Cerebellar cortex (tissue), 1 donor: ENCODE measurements at places on chromosomes 1 and 21.

DNA sequence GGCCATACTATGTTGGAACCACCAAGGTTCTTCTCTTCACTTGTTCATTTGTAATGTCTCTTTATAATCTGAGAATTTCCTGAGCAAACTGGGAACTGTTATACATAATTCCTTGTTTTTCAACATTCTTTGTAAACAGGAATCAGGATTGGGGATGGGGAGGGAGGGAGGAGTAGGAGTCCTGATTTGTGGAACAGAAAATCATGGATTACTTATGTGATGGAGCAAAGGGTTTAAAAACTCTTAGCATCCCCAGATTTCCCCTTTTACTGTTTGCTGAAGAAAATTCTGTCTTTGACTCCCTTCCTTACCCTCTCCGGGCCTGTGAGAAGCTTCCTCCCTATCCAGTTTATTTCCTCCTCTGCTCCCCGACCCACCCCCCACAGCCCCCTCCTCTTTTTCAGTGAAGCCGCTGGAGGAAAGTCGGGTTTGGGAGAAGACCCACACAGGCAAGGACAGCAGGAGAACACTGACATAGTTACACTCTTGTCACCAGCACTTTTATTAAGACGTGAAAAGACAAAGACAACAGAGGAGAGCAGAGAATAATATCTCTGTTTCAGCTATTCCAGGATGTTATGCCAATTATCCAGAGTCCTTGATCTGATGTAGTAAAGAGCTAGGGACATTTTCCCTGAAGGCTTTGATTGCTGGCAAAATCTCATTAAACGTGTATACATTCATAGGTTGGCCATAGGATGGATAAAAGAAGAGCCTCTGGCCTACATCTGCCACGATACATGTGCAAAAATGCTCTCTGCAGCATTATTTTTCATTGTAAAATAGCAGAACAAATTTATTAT, 4.6 kb upstream of the NBPF1 start:
- no peak for DNase-seq

DNA sequence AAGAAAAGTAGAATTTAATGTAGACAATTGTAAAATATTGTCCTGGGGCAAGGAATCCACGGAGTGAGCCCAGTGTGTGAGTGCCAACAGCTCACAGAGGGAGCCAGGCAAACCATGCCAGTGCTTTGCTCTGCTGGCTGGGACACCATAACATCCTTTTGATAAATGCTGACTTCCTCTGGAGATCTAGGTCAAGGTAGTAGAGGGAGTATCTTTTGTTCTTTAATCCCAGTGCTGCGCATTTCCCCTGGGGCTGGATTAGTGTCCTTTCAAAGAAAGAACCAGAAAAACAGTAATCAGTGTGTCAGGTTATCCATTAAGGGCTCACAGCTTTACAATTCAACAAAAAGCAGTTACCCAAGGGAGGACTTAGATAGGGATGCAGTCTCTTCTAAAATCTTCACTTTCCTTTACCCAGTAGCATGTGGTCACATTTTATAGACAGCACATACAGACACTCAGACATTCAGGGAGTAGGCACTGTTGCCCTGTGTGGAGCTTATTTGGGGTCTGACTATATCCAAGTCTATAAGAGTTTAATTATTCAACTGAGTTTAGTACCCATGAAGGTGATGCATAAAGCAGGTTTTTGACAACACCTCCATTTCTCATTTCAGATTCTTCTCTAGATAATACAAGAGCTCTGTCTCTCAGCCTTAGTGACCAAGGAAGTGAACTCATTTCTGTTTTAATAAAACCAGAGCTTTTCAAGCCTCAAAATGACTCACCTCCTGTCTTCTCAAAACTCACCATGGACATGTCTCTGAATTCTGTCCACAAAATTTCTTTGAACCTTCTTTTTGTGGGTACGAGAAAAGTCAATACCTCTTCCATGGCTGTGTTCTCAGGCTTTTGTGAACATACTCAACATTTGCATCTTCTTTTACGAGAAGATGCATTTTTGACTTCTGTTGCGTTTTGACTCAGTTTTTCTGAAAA, 215.3 kb downstream of the BRINP2 start:
- DNase-seq, result peak; percentile 1

DNA sequence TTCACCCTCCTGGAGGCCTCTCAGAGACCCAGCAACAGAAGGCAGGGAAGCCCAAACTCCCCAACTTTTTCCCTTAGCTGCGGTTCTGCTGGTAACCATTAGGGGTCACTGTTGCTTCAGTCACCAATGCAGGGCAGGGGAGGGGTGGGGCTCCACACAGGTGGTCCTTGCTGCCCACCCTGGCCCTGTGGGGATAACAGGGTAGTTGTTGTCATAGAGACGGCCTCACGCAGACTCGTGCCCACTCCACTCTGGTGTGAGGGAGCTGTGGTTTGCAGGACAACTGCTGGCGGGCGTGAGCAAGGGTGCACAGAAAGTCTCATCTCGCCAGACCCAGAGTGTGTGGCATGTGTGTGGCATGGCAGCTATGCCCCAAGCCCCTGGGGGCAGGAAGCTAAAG, 19.9 kb downstream of the INSRR start:
- DNase-seq, result peak; percentile 26

- DNase-seq, result no peak
Observed at GRCh38 chr1:94327001-94327690, 89.8 kb upstream of the ARHGAP29 start.

DNA sequence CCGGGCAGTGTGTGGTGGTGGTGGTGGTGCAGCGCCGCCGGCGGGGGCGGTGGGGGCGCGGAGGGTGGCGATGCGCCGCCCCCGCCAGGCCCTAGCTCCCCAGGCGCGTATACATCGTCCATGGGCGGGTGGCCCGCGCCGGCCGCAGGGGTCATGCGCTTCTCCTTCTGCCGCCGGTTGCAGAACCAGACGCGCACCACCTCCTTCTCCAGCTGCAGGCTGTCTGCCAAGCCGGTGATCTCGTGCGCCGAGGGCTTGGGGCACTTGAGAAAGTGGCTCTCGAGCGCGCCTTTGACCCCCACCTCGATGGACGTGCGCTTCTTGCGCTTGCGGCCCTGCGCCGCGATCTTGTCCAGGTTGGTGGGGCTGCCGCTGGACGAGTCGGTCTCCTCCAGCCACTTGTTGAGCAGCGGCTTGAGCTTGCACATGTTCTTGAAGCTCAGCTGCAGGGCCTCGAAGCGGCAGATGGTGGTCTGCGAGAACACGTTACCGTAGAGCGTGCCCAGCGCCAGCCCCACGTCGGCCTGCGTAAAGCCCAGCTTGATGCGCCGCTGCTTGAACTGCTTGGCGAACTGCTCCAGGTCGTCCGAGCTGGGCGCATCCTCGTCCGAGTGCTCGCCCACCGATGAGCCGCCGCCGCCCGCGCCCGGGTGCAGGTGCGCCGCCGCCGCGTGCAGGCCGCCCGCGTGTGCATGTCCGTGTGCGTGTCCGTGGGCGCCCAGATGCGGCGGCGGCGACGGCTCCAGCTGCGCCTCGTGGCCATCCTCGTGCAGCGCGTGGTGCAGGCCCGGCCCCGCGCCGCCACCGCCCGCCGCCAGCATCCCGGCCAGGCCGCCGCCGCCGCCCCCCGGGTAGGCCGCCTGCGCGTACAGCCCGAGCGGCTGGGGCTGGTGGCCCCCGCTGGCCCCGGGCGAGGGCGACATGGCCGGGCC, 926 bp downstream of the POU3F1 start:
- peak; percentile 8 for DNase-seq

DNA sequence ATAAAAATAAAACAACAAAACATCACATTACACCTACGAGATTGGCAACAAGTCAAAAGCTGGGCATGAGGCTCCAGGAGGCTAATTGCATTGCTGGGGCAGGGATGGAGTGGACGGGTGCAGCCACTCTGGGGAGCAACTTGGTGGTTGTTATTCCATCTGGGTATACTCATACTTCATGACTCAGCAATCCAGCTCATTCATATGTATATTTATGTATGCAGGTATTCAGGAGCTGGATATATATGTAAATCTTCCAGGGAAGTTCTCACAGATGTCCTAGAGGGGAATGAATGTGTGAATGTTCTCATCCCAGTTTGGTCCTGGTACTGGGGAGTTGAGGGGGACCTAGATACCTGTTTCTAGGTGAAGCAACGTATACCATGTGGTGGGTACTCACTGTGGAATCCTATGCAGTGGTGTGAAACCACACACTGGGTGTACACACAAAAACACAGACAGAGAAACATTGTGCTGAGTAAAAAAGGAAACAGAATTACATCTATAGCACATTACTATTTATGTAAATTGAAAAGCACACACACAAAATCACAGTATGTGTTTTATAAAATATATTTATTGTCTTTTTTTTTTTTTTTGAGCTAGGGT, 79.7 kb upstream of the RAB4A start:
- no peak for DNase-seq

- DNase-seq, result peak; percentile 70
Observed at GRCh38 chr1:29425631-29426030, 189.3 kb downstream of the PTPRU start.

GRCh38 chr1:65011983-65012382, 45.6 kb upstream of the JAK1 start:
- no peak for DNase-seq

DNA sequence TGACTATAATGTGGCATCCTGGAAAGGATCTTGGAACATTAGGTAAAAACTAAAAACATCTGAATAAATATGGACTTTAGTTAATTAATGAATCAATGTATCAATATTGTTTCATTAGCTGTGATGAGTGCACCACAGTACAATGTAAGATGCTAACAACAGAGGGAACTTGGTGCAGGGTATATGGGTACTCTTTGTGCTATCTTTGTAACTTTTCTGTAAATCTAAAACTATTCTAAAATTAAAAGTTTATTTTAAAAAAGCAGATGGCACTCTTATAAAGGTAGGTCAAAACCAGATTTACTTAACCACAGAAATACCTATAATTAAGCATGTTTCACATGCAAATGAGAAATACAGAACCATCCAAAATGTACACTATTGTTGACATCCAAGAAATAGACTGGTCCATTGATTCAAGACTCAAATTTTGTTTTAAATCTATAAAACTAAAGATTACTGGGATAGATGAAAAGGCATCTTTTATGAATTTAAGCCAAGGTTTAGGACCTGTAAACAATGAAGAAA, 38.4 kb downstream of the ACBD3 start:
- DNase-seq, result no peak

- DNase-seq, result no peak
Observed at GRCh38 chr1:99887890-99888289, 37.7 kb downstream of the AGL start.

DNA sequence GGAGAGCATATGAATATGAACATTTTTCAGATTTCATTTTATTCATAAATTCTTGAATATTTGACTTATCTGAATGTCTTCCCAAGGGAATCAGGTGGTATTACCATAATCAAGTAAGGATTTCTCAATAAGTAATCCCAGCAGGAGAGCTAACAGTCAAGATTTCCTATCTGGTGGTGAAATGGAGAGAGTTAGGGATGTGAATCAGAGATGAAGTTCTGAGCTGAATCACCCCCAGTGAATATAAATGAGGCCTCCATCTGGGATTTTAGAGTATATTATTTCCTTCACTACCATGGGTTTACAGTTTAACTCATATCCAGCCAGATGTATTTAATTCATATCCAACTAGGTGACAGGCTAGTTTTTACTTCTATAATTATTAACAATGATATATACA, 61.5 kb upstream of the RGS2 start:
- no peak for DNase-seq

DNA sequence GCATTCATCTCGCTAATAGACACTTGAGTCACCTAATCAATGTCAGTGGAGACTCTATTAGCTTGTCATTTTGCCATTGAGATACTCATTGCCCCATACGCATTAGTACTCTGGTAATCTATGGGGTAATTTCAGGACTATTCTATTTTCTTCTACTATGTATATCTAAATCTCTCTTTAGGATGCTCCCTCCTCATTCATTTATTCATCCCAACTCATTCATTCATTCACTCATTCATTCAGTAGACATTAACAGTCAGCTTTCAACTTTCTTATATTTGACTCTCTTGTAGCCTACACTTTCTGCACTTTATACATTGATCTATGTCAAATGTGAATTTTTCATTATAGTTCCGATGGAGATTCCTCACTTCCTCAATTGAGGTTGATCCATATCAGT, 170.9 kb downstream of the ASTN1 start:
- no peak for DNase-seq

GRCh38 chr1:67711855-67712212, 26.8 kb downstream of the GADD45A start:
- no peak for DNase-seq

GRCh38 chr1:68814067-68814466, 317.2 kb upstream of the DEPDC1 start:
- DNase-seq, result no peak

- DNase-seq, result no peak
Observed at GRCh38 chr1:41660570-41661427, 176.3 kb upstream of the EDN2 start.

- no peak for DNase-seq
Observed at GRCh38 chr1:121546830-121547591, 362.2 kb downstream of the SRGAP2C start.

- no peak for DNase-seq
Observed at GRCh38 chr1:6165441-6165985, 14.6 kb downstream of the CHD5 start.

- no peak for DNase-seq
Observed at GRCh38 chr21:40853956-40854688, 7.2 kb upstream of the DSCAM start.

DNA sequence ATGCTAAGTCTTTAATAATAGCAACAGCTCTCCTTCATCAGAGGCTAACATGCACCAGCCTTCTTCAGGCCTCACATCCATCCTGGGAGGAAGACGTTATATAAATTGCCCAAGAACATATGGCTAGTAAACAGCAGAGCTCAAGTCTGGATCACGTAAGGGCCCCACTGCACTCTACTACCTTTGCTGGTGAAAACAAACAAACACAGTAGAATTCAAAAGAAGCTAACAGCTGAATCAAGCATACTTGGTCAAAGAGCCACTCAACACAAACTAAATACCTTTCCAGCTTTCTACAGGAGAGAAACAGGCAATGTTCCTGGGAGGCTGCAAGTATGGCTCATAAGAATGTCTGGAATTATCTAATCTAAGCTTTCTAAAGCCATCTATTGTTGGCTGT, 66.0 kb downstream of the WLS start:
- DNase-seq, result no peak

- no peak for DNase-seq
Observed at GRCh38 chr1:50271337-50271736, 151.9 kb downstream of the DMRTA2 start.

DNA sequence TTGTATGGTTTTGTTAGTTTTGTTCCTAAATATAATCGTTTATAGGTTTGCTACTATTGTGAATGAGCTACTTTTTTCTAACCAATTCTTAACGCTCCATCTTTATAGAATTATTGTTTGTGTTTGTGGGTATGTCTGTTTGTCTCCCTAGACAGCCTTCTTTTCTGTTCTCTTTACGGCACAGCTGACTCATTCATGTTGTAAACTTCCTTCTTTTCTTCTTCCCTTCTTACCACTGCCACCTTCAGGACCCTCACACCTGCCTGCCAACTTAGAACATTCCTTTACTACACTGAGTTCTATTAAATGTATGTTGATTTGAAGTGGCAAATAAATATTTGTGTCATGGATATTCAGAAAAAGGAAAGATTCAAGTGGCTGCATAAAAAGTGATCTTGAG, 29.1 kb downstream of the AK5 start:
- DNase-seq, result no peak
